Endodermal cell (in vitro differentiated cells): ENCODE measurements at places on chromosomes 11 and 22. TPM values are rescaled to one million over a fixed set of nuclear protein-coding genes. Genes with fewer than 3 reads are reported as not detected.

RCOR2 gene
- total RNA-seq, result 45.0 and 46.5 TPM in 2 replicates

ZW10 gene
- 26.4 and 26.6 TPM in 2 replicates for total RNA-seq

DNA sequence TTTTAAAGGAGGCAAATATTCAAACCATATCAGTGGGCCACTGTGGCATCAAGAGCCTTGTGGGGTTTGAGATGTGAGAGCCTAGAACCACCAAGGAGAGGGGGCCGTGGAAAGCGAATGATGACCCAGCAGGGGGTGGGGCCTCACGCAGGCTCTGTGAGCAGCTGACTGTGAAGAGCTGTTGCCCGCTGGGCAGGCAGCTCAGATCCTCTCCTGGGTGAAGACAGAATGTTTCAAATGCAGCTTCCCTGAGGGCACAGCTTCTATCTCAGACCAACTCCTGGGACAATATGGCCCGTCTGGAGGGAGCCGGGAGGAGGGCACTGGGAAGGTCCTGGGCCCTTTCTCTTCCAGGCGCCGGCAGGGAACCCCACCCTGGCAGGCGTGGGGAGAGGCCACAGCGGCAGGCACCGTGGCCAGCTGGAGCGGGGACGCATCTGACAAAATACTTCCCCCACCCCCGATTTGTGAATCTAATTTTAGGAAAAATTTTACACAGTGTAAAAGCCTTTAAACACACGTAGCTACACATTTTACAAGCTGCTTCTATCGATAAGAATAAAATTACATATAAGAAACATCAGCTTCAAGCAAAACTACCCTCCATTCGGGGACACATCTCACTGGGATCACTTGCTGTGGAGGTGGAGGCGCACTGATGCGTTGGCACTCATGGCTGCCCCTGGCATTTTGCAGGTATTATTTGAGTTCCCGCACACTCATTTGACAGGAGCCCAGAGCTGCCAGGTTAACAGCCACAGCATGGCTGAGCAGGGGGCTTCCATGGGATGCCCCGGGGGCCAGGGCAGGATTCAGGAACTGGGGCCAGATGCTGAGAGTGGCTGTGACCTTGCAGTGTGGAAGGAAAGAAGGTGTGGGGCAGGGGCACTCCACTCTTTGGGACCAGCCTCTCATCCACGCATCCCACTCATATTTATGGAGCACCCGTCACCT is 40.3 kb downstream of the PARVG start:
- DNase-seq, result peak; percentile 31

- DNase-seq, result no peak
These were observed 170.8 kb downstream of the TBC1D22A start for GRCh38 chr22:46933040-46933930.

DNA sequence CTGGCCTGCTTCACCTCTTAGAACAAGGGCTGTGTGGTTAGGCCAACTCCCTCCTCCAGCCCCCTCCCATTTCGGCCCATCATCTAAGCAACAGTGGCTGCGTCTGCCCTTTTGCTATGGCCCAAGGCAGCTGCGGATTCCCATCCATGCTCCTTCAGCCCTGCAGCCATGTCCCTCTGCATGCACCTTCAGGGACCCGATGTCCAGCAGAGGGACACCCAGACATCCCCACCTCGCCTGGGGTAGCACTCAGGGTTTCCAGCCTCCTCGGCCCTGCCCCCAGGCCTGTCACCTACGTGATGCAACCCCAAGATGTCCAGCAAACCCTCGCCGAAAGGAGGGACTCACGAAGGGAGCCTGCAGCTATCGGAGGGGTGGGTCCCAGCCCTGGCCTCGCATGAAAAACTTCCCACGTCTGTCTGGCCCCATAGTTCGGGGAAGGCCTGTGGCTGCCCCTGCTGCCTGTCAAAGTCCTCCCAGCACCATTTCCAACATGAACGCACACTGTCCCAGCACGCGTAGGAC is 194.4 kb downstream of the CTTN start:
- no peak for DNase-seq

DNA sequence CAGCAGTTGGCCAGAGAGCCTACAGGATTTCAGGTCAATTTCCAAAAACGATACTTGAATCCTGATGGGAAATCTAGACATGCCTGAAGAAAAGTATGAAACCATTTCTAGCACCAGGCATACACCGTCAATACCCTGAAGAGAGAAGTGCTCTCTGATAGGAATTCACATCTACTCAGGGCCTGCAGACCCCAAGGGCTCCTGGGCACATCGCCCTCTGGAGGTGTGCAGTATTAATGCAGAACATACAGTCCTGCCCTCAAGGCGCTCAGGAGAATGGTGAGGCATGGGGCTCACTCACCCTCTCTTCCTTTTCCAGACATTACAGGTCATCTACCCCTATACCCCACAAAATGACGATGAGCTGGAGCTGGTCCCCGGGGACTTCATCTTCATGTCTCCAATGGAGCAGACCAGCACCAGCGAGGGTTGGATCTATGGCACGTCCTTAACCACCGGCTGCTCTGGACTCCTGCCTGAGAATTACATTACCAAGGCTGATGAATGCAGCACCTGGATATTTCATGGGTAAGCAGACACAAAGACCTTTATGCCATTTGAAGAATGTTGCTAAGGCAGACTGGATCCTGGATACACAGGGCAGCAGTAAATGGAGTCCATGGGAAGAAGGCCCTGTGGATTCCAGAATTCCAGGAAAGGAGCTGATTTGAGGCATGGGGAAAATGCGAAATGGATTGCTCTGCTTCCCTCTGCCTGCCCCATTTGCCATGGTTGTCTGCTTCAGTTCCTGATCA is 49.3 kb upstream of the CRTAM start:
- DNase-seq, result no peak

GRCh38 chr11:18253233-18253632 is 4.8 kb upstream of the SAA2 start:
- DNase-seq, result peak; percentile 14

DNA sequence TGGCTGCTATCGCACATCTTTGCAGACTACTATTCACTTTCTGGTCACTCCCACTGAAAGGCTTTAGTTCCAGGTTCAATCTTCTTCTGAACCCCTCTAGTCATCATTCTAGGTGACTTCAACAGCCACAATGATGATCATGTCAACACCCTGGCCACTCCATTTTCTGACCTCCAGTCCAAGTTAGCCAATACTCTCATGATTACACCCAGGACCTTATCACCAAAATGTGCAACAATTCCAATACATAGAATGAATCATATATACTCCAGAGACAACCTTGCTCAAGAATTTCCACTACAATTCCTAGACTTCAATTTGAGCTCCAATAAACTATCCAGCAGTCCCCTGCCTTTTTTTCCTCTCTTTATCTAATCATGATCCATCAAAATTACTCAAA is 70.7 kb downstream of the PAK1 start:
- DNase-seq, result no peak

- peak; percentile 42 for DNase-seq
These were observed 395.6 kb downstream of the TENM4 start for GRCh38 chr11:79045018-79045799.

DNA sequence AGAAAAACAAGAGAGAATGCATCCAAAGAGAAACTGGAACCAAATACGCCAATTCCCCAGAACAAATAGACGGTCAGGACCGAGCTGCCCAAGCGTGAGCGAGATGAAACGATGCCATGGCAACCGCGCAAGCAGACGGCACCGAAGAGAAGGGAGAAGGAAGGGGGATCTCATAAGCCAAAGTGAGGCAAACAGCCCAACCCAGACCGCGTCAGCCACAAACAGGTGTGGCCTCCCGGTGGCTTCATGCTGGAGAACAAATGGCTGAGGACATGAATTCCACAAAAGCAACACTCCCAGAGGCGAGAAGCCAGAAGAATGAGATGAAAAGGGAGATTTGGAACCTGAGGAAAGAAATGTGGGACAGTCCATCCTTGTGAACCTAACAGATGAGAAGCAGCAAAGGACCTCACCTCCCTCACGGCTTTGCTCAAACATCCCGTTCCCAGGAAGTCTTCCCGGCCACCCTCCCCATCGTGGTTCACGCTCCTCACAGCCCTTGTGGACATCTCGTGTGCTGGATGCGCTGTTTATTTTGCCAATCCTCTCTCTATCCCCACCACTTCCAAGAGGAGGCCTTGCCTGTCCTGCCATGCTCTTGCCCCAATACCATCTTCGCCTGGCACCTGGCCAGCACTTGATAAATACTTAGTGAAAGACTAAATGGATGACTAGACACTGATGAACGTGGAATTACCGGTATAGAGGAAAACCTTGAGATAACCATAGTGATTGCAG is 89.1 kb upstream of the RTL6 start:
- DNase-seq, result peak; percentile 40

- no peak for DNase-seq
These were observed 1.0 kb downstream of the C11orf91 start for GRCh38 chr11:33699515-33700062.
